ENCODE measurements at places on chromosomes 6 and 20.

DNA sequence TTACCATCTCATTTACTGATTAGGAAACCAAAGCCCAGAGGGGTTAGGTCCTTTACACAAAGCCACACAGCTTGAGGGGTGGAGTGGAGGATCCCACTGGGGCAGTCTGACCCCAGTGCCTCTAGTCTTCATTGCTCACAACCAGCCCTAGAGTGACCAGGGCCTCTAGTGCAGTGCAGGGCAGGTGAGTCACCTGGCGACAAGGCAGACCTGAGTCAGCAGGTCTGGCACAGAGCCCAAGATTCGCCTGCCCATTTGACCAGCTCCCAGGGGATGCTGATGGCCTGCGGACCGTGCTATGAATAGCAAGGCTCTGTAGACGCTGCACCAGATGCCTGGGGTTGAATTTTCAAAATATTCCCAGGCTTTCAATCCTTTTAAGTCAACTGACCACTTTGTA lies 29.9 kb downstream of the CDH26 start:
- no peak for DNase-seq

DNA sequence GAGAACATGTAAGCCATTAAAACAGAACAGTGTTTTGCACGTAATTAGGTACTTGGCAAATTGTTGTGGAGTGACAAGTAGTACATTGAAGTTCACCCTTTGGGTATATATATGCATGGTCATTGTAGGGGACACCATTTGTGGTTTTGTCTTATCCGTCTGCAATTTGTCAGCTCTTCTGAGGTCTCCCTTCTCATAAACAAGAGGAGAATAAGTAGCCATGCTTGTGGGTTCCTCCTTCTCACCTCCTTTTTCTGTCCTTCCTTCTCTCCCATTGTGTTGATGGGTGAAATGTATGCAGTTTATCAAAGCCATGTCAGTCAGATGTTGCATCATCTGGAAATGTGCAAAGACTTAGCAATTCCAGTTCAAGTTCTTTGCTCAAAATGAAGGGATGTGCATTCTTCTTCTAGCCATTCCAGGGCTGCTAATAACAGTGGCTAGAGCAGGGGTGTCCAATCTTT lies 70.9 kb downstream of the QKI start:
- DNase-seq = no peak

DNA sequence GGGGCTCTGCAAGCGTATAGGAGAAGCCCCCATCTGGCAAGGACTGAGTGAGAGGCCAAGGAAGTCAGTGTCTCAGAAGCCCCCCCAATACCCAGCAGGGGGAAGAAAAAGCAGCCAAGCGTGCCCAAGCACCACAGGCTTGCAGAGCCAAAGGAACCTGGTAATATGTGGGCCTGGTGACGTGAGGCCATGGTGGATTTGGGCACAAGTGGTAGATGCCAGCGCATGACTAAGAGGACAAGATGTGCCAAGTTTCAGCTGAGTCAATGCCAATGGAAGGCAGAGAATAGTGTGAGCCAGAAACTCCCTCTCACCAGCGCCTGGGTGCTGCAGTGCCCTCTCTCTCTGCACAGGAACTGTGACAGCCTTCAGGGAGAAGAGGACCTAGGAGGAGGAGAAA lies 110.0 kb downstream of the QRSL1 start:
- DNase-seq = no peak

GRCh38 chr6:25927756-25928216 lies 2.7 kb downstream of the SLC17A2 start:
- no peak for DNase-seq

GRCh38 chr20:52160621-52161204 lies 30.9 kb downstream of the ZFP64 start:
- no peak for DNase-seq

DNA sequence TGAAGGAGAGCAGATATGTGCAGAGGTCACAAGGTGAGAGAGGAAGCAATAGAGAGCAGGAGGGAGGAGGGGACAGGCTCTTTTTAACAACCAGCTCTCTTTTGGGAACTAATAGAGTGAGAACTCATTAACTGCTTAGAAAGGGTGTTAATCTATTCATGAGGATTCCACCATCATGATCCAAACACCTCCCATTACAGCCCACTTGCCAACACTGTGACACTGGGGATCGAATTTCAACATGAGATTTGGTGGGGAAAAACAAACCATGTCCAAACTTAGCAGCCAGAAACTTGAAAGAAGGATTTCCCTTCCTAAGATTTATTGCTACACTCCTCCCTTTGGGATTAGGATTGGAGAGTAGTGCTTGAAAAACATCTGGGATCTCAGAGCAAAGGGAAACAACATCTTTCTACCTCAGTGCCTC lies 135.5 kb upstream of the PLCB4 start:
- DNase-seq = no peak

- DNase-seq = no peak
These were observed 15.4 kb upstream of the IP6K3 start for GRCh38 chr6:33761922-33762629.

- DNase-seq = no peak
These were observed 23.7 kb downstream of the MOCS3 start for GRCh38 chr20:50982363-50982762.

- DNase-seq = no peak
These were observed 355.1 kb downstream of the PAX1 start for GRCh38 chr20:22060610-22061009.

DNA sequence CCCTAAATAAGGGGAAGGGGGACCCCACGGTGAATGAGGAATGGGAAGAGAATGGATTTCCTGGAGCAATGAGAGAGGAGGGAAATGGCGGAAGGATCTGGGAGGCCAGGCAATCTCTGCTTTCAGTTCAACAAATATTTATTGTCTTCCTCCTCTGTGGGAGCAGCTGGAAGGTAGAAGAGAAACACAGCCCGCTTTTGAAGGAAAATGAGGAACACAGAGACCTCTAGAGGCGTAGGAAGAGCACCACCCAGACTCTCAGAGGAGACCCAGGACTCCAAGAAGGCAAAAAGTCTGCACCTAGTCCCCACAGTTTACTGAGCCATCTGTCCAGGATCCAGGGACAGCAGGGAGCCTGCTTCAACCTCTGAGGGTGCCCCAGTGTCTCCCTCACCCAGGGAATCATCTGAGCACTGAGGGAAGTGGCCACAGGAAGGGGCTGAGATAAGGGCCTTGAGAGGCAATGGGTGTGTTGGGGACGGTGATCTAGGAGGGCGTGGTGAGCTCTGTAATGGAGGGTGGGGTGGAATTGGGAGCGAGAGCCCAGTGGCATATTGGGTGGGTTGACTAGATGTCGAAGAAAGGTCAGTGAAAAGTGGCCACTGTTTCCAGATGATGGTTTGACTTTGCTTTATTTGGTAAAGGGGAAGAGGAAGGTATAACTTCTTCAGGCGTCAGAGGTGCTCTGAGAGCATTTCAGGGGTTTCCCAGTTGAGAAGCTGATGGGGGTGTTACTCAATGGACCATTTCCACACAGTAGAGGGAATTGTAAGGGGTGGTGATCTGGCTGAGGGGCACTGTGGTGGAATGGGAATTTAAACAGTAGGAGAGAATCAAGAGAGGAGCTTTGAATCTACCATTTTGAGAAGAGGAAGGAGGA lies 610 bp downstream of the PSORS1C1 start:
- no peak for DNase-seq

DNA sequence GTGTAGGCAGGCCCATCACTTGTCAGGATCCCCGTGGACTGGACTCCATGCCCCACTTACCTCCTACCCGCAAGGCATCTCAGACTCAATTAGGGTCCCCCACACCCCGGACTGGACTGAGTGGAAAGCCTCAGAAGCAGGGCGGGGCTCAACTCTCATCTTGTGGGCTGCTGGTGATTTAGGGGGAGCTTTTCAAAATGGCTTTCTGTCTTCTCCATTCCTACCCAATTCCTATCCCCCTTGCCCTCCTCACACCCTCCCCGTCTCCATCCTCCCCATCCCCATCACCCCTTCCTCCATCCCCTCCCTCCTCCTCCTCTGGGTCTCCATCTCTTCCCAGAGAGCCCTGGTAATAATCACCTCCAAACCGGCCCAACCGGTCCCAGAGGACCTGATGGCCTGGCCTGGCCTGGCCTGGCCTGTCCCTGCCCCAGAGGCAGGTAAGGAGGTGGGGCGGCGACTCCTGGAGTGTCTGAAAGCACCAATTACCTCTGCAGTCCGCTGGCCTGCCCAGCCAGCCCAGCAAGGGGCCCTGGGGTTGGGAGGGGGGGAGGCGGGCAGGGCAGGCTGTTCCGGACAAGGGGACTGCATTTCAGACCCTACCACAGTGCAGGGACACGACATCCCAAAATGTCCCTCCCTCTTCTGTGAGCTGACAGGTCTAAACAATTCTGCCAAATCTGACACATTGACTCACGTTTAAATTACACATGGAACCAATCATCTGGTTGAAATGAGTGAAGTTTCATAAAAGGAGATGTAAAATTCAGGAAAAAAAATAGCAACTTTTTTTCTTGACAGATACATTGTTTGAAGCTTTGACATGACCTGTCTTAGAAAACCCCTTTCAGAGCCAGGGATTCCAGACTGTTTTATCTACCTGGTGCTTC lies 24.8 kb downstream of the MAFB start:
- no peak for DNase-seq

- DNase-seq = no peak
These were observed 13.8 kb downstream of the ULBP3 start for GRCh38 chr6:150055131-150055530.

DNA sequence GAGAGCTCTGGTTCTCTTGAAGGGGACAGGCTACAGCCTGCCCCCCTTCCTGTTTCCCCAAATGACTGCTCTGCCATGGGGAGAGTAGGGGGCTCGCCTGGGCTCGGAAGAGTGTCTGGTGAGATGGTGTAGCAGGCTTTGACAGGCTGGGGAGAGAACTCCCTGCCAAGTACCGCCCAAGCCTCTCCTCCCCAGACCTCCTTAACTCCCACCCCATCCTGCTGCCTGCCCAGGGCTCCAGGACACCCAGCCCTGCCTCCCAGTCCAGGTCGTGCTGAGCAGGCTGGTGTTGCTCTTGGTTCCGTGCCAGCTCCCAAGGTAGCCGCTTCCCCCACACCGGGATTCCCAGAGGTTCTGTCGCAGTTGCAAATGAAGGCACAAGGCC lies 9.8 kb downstream of the VEGFA start:
- no peak for DNase-seq

GRCh38 chr6:90397047-90397446 lies 100.4 kb upstream of the BACH2 start:
- no peak for DNase-seq

- DNase-seq = no peak
These were observed 549.8 kb downstream of the PRKN start for GRCh38 chr6:162177746-162178145.

DNA sequence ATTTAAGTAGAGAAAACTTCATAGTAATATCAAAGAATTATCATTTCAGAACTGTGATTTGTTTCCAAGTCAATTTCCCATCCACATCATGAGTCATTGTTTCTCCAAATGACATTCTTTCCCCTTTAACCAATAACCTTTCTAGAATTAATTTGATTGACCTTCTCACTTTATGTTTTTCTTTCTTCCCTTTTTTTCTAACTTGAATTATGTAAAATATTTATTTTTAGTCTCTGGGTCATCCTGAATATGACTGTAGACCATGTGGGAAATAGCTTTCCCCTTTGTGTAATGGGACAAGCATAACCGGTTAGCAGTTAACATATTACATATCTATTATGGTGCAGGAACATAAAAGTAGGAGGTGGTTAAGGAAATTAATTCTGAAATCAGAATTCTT lies 291.1 kb downstream of the GJA1 start:
- no peak for DNase-seq

GRCh38 chr6:57342148-57342669 lies 24.8 kb downstream of the PRIM2 start:
- no peak for DNase-seq

GRCh38 chr6:15364401-15365037 lies 118.7 kb downstream of the JARID2 start:
- DNase-seq = no peak

- DNase-seq = no peak
These were observed 52.4 kb upstream of the LYRM2 start for GRCh38 chr6:89690944-89691324.

GRCh38 chr6:29236634-29237033 lies 64.9 kb upstream of the OR14J1 start:
- no peak for DNase-seq
